Stimulated activated CD4-positive, alpha-beta T cell treated with anti-CD3 and anti-CD28 coated beads, Interleukin-15, amount 100 ng/mL, for 1 hour (primary cell): ENCODE measurements at places on chromosomes 2 and 18.

DNA sequence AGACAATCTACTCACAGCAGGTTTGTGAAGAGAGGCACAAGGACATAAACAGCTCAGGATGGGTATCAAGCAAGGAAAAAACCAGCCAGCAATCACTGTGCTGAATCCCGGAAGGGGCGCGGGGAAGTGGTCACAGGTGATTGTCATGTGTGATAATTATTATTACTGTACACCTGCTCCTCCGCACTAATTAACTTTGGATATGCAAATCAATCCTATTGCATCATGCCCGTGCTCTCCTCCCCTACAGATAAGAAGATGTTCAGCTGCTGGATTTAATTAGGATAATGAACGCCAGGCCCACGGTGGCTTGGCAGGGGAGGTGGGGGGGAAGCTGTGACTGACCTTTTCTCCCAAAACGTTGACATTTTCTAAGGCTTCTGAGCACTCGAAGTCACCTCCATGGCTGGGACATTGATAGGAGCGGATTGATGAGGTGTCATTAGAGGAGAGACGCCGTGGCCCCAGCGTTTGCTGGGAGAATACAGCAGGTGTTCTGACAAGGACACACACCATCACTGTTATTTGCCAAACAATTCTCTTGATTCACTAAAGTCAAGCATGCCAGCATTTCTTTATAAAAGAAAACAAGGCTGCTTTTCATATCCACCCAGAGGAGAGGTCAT is 160.3 kb upstream of the VRK2 start:
- no peak for DNase-seq

- DNase-seq: no peak
These were observed 152.7 kb downstream of the TWIST2 start for GRCh38 chr2:239000500-239001073.

DNA sequence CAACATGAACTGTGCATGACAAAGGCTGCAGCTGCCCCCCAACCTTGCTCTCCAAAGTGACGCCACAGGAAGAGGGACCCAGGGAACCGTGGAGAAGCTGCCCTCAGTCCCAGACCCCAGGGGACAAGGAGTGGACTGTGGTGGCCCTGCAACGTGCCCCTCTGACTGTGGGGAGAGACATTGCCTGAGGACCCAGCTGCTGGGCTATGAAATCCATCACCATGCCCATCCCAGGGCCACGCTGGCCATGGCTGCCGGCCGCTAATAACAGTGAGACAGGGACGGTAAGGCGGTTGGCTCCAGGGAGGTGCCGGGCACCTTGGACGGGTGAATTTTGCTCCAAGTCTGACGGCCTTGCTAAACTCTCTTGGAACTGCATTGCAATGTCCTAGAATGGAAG is 211.3 kb upstream of the HDAC4 start:
- no peak for DNase-seq

DNA sequence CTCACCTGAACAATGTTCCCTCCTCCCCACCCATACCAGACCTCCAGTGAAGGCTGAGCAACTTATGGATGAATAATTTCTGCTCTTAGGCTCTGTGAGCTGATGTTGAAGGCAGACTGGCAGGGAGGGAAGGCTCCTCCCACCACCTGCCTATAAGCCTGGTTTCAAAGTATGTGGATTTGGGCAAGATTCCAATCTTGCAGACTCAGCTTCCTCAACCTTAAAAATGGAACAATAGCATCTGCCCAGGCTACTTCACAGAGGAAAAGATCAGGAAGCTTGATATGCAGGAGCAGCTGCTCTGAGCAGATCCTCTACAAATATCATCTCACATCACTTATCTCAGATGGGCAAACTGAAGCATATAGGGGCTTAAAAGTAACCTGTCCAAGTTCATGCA is 112.2 kb downstream of the ZFP36L2 start:
- no peak for DNase-seq

DNA sequence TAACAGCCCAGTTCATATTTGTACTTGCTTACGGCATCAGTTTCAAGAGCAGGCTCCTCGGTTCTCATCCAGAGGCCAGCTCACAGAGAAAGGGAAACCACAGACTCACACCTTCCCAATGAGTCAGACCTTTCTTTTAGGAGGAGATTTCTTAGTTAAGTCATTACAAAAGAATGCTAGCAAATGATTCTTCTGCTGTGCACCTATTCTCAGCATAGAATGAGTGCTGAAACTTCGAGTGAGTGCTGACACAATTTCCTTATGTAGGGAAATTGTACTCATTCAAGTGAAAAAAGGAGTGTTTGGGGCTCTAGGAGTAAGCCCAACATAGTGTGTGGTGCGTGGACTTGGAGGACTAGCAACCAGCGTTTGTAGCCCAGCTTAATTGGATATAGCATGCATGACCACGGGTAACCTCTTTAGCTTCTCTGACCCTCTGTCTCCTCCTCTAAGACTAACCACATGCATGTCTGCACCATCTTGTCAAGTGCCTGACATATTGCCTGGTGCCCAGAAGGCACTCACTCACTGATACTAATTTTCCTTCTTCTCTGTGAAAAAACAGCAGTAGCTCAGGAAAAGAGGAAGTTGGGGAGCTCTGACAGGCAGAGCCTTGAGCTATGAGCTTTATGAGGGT is 87.0 kb downstream of the ALPK2 start:
- DNase-seq: no peak

DNA sequence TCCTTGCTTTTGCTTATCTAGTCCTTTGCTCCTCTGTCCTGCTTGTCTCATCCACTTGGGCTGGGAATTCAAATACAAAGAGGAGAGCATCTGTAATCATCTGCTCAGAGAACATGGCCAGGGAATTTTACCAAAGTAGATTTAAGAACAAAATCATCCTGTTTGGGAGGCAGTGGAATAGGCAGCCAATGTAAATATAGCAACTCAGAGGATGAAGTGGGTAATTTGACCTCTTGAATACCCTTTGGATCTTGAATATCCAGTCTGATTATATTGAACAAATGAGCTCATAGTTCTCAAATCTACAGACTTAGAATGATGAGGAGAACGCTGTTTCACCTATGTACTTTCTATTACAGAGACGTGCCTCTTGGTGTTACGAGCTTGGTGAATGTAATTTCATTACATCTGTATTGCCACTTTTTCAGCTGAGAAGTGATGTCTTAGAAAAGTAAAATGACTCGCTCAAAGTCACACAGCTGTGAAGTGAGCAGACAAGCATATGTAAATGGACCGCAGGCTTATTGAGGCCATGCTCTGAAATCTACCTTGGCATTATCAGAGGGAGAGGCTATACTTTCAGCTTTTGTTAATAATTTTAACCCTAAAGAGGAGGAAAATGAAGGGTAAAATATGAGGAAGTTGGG is 266.3 kb downstream of the MTX2 start:
- no peak for DNase-seq

DNA sequence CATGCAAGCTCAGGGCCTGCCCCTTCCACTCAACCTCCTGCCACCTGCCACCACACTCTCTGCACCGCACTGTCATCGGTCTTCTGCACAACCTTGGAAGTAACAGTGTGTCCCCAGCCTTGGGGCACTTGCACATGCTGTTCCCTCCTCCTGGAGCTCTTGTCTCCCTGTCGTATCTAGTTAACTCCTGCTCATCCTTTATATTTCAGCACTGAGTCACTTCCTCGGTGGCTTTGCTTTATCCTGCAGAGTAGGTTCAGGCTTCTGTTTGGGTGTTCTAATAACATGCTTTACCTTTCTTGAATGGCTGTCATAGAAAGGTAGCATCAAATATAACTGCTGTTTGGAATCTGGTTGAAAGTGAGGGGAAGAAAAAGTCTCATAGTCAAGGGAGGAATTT is 25.3 kb downstream of the PAX8 start:
- no peak for DNase-seq

- DNase-seq: no peak
These were observed 89.1 kb upstream of the KLF7 start for GRCh38 chr2:207254591-207255464.

GRCh38 chr2:84924173-84925106 is 19.0 kb downstream of the TMSB10 start:
- DNase-seq: no peak

GRCh38 chr18:63472380-63472779 is 4.4 kb upstream of the SERPINB5 start:
- DNase-seq: no peak

DNA sequence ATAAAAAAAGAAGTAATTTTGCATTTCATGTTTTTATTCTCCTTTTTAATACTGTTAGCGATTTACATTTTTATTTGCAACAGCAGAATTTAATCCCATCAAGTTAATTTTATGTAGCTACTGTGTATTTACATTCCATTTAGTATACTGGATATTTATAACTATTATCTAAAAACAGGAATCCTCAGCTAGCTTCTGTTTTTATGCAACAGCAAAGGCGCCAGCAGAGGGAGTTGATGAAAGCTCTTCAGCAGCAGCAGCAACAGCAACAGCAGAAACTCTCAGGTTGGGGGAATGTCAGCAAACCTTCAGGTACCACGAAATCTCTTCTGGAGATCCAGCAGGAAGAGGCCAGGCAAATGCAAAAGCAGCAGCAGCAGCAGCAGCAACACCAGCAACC is 26.2 kb upstream of the SNORC start:
- no peak for DNase-seq

DNA sequence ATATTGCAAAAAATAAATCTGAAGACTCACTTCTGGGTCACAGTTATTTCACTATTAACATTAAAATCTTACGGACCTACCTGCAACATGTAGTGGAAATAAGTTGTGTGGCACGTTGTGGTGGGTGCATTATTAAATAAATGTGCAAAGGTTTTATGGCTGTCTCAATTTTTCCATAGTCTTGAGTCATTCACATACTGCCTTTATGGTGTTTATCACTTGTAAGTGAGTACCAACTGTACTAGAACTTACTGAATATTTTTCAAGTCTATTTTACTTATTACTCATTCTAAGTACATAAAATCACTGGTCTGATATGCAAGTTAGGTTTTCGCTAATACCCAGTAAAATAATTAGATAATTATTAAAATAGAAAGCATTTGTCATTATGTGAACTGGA is 47.6 kb upstream of the SLC30A6 start:
- DNase-seq: no peak

GRCh38 chr2:180823546-180824141 is 156.8 kb upstream of the UBE2E3 start:
- DNase-seq: no peak

- DNase-seq: no peak
These were observed 81.2 kb upstream of the DSEL start for GRCh38 chr18:67597759-67598158.

DNA sequence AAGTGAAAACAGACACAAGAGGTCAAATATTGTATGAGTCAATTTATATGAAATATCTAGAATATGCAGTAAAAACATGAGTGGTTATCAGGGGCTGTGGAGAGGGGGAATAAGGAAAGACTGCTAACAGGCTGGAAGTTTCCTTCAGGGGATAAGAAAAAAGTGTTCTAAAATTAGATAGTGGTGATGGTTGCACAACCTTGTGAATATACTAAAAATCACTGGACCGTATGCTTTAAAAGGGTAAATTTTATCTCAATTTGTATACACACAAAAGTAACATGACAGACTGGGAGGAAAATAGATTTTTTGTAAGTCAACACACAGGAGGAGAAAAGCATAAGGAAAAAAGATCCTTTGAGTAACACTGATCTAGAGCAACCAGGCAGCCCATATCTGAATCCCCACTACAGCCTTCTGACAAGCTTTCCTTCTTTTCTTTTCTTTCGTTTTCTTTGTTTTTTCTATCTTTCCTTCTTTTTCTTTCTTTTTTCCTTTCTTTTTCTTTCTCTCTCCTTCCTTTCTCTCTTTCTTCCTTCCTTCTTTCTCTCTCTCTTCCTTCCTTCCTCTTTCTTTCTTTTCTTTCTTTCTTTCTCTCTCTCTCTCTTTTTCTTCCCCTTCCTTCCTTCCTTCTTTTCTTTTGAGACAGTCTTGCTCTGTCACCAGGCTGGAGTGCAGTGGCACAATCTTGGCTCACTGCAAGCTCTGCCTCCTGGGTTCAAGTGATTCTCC is 95.4 kb downstream of the AAK1 start:
- no peak for DNase-seq

- no peak for DNase-seq
These were observed 5.4 kb upstream of the RNF181 start for GRCh38 chr2:85589982-85590791.

GRCh38 chr2:157196956-157197355 is 60.5 kb upstream of the GALNT5 start:
- no peak for DNase-seq

GRCh38 chr18:25544546-25545287 is 192.8 kb upstream of the ZNF521 start:
- DNase-seq: no peak

DNA sequence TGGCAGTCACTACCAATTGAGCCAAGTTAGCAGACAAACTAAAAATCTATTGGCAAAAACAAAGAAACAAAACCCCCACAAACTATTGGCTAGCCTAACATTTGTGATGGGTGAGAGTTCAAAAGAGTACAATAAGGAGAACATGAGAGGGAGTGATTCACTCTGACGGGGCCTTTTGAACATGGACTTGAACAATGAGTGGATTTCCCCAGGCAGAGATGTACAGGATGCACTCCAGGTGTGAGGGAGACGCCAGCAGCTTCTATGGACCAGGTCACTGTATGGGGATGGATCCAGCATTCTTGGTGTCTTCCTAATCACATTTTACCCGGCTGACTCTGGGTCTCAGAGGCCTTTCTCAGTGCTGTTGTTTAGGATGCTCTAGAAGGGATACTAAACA is 167.5 kb upstream of the SMAD2 start:
- DNase-seq: no peak

DNA sequence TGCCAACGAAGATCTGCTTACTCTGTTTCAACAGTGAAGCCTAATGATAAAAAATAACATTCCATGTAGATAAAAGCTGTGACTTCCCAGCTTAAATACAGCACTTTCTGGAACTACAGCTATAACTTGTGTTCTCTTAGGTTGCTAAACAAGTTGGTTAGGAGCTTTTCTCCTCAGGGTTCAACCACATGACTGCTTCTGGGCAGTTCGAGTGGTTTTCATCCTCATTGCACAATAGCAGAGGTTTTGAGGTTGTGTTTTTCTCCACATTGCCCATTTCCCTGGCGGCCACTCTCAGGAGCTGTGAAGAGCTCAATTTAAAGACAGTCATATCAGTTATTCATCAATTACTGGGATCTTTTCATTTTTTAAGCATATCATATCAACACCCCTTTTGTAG is 102.2 kb upstream of the CYP1B1 start:
- no peak for DNase-seq
